ENCODE measurements at places on chromosomes 11 and 22.
A peak's percentile ranks its signal among the peaks of the same experiment; 100 is the strongest.

DNA sequence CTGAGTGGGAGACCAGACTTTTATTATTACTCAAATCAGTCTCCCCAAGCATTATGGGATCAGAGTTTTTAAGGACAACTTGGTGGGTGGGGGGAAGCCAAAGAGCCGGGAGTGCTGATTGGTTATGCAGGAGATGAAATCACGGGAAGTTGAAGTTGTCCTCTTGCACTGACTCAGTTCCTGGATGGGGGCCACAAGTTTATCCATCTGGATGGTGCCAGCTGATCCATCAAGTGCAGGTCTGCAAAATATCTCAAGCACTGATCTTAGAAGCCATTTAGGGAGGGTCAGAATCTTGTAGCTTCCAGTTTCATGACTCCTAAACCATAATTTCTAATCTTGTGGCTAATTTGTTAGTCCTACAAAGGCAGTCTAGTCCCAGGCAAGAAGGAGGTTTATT is 53.5 kb upstream of the LMO1 start:
- no peak for DNase-seq

DNA sequence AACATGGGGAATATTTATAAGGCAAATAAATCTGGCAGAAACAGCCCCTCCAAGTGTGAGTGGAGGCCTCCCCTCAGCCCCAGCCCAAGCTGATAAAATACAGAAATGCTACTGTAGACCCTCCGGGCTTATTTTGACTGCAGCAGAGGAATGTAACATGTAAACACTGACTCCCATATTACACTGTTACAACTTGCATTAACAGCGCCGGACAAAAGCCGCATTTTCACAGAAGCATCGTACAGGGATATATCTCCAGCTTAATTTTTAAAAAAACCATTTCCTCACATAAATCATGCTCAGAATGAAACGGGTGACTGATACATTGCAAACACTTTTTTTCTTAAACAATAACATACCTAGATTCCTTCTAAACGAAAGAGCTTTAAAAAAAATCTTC is 36.6 kb upstream of the COMT start:
- no peak for DNase-seq

- DNase-seq: no peak
Measured at GRCh38 chr11:58770166-58770565, 38.4 kb upstream of the GLYAT start.

DNA sequence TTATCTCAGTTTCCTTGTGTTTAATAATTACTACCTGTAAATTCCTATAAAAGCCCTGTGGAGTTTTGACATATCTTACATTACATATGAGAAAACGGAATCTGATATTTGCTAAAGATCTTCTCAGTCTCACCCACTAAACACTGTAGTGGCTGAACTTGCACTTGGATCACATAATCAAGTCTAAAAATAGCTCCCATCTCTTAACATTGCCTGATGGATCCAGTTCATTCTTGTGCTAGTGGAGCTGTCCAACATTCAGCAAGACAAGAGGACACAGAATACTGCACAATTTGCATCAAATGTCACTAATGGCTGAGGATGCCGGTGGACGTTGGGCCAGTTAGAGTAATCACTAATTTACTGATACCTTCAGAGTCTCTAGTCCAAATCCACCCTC is 569.9 kb upstream of the ANO5 start:
- DNase-seq: no peak

GRCh38 chr11:128555606-128556005 is 31.8 kb downstream of the ETS1 start:
- no peak for DNase-seq

DNA sequence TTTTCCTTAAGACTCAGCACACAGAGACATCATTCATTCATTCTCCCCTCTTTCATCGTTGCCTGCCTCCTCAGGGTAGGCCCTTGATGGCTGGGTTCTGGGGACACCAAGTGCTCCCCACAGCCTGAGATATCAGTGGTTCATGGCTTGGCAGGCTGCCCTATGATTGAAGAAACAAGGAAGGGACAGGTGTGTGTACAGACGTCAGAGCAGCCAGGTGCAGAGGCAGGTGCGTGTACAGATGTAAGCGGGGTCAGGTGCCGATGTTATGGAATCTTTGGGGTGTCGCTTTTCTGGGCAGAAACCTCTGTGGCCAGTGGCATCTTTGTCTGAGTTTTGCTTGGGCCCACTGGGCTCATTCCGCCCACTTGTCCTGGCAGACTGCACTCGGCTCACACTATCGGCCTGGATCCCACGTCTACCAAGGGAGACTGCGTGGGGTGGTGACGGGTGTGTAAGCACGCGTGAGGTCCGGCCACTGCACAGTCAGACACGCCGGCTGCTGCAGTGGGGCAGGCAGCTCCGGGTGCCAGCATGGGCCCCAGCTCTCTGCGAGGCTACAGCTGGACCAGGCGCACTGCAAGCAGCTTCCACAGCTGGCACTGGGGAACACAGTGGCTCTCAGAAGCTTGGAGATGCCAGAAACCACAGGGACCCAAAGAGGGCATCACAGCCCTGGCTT is 20.9 kb upstream of the KIAA0930 start:
- DNase-seq: no peak

- DNase-seq: peak; percentile 98
Measured at GRCh38 chr22:37279331-37280181, 2.8 kb upstream of the CYTH4 start.

DNA sequence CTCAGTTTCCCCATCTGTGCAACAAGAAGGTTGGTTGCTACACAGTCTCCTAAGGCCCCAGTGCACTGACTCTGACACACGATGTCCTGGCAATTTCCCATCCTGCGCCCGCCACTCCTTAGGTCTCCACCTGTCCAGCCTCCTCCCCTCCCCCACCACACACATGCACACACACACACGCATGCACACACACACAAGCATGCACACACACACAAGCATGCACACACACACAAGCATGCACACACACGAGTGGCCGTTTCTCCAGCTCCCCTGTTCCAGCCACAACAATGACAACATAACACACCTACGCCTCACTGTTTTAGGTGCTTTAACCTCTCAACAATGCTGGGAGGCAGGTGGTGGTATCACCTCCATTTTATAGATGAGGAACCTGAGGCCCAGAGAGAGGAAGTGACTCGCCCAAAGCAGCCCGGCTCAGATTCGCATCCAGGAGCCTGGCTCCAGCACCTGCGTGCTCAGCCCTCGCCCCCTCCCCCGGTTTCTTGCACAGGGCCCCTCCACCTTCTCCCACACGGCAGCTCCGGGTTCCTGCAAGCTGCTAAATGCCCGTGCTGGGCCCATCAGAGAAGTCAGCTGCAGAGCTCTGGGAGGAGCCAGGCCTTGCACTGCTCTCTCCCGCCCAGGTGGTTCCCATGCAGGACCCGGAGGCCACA is 13.0 kb downstream of the CYTH4 start:
- no peak for DNase-seq

DNA sequence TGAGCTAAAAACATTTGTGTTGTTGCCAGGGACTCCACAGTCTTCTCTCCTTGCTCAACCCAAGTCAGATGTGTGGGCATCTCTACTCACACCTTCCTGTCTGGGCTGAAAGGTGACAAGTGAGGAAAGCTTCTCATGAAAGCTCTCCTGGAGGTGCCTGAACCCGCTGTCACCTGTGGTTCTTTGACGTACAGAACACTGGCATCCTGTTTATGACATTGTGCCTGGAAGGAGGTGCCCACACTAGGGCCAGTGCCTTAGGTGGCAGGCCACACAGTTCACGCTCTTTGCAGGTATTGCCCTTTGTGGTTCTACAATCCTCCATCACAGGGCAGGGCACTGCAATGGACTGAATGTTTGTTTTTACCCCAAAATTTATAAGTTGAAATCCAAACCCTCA is 108.5 kb downstream of the CD44 start:
- DNase-seq: no peak

DNA sequence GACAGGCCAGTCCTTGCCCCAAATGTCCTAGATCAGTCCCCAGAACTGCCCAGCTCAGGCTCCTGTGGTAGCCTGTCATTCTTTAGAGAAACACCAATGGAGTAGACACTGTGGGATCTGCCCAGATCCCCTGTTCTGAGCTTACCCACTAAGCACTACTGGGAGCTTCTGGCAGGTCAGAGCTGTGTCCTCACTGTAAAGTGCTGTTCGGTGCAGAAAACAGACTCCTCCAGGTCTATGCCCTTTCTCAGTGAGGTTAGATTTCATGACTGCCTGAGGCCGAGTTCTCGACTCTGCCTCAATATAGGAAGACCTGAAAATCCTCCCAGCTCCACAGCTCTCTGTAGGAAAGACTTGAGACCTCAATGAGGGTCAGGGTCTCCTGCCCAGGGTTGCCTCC is 67.5 kb upstream of the IGLL5 start:
- DNase-seq: no peak

- no peak for DNase-seq
Measured at GRCh38 chr11:15941206-15941770, 415.1 kb downstream of the SOX6 start.

- DNase-seq: no peak
Measured at GRCh38 chr11:102223859-102224258, 93.4 kb upstream of the BIRC3 start.

GRCh38 chr11:126332221-126332711 is 23.2 kb upstream of the ST3GAL4 start:
- peak; percentile 45 for DNase-seq

GRCh38 chr11:9765320-9766101 is 101.6 kb downstream of the SWAP70 start:
- no peak for DNase-seq

- DNase-seq: peak; percentile 44
Measured at GRCh38 chr11:65439331-65440181, 17.0 kb downstream of the NEAT1 start.

GRCh38 chr22:49694462-49695260 is 133.0 kb downstream of the BRD1 start:
- no peak for DNase-seq

DNA sequence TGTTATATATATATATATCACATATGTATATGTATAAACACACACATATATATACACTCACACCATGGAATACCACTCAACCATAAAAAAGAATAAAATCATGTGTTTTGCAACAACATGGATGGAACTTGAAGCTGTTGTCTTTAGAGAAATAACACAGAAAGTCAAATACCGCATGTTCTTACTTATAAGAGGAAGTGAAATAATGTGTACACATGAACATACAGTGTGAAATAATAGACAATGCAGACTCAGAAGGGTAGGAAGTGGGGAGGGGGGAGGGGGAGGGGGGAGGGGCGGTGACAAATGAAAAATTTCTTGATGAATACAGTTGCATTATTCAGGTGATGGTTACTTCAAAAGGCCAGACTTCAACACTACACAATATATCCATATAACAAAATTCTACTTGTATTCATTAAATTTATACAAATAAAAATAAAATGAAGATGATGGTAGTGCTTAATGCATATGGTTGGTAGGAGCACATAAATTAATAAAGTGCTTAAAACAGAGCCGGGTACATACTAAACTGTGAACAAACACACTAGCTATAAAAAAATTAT is 5.8 kb upstream of the OR5B2 start:
- no peak for DNase-seq

- peak; percentile 62 for DNase-seq
Measured at GRCh38 chr11:93908689-93909088, 58.3 kb upstream of the VSTM5 start.

GRCh38 chr11:75204685-75205563 is 35.6 kb upstream of the TPBGL start:
- peak; percentile 62 for DNase-seq

DNA sequence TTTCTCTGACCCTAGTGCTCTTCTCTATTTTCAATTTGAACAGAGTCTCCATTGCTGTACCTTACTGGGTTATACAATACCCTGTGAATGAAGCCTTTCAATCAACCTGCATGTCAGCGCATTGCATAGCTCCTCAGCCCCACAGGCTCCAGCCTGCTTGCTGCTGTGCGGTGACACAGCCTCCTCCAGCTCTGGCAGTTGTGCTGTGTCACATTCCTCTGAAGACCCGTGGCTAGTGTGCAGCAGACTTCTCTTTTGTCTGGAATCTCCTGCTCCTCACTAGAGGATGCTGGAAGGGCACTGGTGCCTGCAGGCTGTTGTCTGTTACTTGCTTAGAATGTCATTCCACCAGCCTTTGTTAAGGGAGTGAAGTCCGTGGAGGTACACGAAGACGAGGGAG is 390.1 kb upstream of the B3GAT1 start:
- no peak for DNase-seq

GRCh38 chr22:36510966-36511881 is 4.4 kb upstream of the FOXRED2 start:
- peak; percentile 94 for DNase-seq

- no peak for DNase-seq
Measured at GRCh38 chr11:123616505-123617198, 37.8 kb downstream of the SCN3B start.

- no peak for DNase-seq
Measured at GRCh38 chr11:93939084-93939760, 81.9 kb upstream of the HEPHL1 start.

- DNase-seq: no peak
Measured at GRCh38 chr11:115974703-115975102, 470.5 kb upstream of the CADM1 start.

DNA sequence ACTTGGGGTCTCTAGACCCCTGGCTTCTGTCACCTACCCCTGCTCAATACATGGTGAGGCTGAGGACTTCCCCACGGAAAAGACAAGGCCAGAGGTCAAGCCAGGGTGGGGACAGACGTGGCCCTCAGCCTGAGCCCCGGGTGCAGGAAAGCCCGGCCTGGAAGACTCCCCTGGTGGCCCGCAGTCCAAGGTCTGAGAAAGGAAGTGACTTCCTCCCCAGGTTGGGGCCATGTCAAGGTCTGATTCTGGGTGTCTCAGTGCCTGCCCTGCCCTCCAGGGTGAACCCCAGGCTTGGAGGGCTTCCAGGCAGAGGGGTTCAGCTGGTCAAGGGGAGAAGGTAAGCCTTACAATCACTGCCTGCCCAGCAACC is 3.9 kb downstream of the CTSD start:
- DNase-seq: no peak

DNA sequence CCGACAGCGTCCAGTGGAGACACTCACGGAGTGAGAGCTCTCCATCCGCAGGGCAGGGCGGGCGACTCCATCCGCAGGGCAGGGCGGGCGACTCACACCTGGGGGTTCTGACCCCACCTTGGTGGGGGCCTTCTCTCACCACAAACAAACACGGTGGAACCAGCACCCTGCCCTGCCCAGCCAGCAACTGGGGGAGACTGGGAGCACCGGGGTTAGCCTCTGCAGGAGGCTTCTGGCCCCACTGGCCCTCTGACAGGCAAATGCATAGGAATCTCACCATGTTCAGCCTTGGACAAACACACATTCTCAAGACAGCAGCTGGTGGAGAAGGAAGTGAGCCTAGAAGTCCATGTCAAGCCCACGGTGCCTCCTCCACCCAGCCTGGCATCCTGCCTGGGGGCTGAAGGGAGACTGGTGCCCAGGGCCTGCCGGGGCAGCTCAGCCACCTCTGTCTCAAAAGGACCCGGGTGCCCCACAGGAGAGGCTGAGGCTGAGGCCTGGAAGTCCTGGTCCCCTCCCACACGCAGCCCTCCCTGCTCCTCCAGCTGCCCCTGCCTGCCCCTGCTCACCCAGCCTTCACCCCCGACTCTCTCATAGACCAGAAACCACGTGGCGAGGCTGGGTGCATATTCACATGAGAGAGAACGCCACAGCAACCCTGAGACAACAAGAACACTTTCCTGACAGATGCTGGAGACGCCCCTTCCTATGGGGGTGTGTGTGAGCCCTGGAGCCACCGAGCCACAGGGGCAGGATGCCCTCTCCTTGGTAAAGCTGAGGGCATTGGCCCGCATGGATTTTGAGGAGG is 98.4 kb upstream of the B3GAT1 start:
- no peak for DNase-seq

- no peak for DNase-seq
Measured at GRCh38 chr11:78202733-78203167, 14.0 kb downstream of the USP35 start.

GRCh38 chr11:128765571-128766549 is 72.0 kb downstream of the FLI1 start:
- no peak for DNase-seq

- DNase-seq: peak; percentile 63
Measured at GRCh38 chr22:46537946-46538813, 760 bp upstream of the CELSR1 start.
